Colonic mucosa (tissue), 4 donors: ENCODE measurements at places on chromosomes 2 and 18. TPM values are rescaled to one million over a fixed set of nuclear protein-coding genes. Genes with fewer than 3 reads are reported as not detected.

GRCh38 chr2:8565399-8566154, 116.3 kb upstream of the ID2 start:
- H3K36me3 ChIP-seq: no peaks in the 10 kb centered on the region
- no peaks in the 10 kb centered on the region for H3K27me3 ChIP-seq
- no peak overlapping the region for H3K4me3 ChIP-seq
- DNase-seq: no peak
- no peak overlapping the region for H3K27ac ChIP-seq
- no peaks in the 10 kb centered on the region for H3K4me1 ChIP-seq

DNA sequence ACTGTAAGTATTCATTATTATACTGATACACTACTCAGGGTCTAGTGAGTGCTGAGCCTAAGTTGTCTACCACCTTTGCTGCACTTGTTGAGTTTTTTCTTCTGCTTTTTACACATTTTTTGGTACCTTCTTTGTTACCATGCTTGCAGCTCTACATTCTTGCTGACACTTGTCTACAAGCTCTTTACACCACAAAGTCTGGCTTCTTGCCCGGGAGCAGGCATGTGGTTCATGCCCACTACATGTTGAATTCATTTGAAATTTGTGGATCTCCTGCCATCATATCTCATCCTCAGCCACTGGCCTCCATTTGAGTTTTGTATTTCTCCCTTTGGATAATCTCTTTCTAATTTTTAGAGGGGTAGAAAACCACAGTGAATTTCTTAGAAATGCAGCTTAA, 29.9 kb downstream of the IL18R1 start:
- no peak overlapping the region for H3K4me3 ChIP-seq
- no peaks in the 10 kb centered on the region for H3K36me3 ChIP-seq
- H3K27me3 ChIP-seq: no peaks in the 10 kb centered on the region
- H3K4me1 ChIP-seq: no peaks in the 10 kb centered on the region
- no peak overlapping the region for H3K27ac ChIP-seq

Gene MC5R
- not detected for total RNA-seq

Gene AQP4
- total RNA-seq: 0.16 TPM

- DNase-seq: no peak
- no peaks in the 10 kb centered on the region for H3K36me3 ChIP-seq
- H3K4me1 ChIP-seq: no peaks in the 10 kb centered on the region
- no peaks in the 10 kb centered on the region for H3K27me3 ChIP-seq
These were observed 135.6 kb downstream of the RBMS1 start for GRCh38 chr2:160358046-160358445.

GRCh38 chr2:10289891-10290290, 12.8 kb upstream of the HPCAL1 start:
- no peak overlapping the region for H3K4me3 ChIP-seq
- H3K36me3 ChIP-seq: no peaks in the 10 kb centered on the region
- H3K27ac ChIP-seq: no peak overlapping the region

DNA sequence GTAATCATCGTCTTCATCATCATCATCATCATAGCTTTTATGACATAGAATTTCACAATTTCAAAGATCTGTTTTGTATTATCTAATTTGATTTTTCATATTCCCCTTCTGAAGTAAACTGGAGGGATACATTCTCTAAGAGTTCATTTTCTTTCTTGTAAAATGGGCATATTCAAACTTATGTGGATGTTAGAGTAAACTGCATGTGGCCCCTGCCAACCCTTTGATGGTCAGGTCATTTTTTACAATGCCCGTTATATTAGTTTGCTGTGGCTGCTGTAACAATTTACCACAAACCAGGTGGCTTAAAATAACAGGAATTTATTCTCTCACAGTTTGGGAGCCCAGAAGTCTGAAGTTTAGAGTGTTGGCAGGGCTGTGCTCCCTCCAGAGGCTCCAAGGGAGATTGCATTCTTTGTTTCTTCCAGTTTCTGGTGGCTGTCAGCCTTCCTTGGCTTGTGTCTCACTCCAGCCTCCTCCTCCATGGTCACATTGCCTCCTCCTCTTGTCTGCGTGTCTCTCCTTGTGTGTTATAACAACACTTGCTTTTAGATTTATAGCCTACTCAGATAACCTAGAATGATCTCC, 127.5 kb upstream of the MMADHC start:
- H3K36me3 ChIP-seq: no peaks in the 10 kb centered on the region
- no peak overlapping the region for H3K4me3 ChIP-seq
- no peak for DNase-seq
- no peaks in the 10 kb centered on the region for H3K27me3 ChIP-seq
- no peaks in the 10 kb centered on the region for H3K4me1 ChIP-seq

GRCh38 chr2:66427300-66427699, 7.6 kb upstream of the MEIS1 start:
- no peaks in the 10 kb centered on the region for H3K4me1 ChIP-seq
- no peaks in the 10 kb centered on the region for H3K36me3 ChIP-seq
- H3K27me3 ChIP-seq: peaks cover 27% of the 10 kb centered on the region
- no peak overlapping the region for H3K4me3 ChIP-seq
- no peak for DNase-seq

GRCh38 chr2:54503192-54503591, 47.1 kb downstream of the SPTBN1 start:
- H3K27ac ChIP-seq: no peak overlapping the region
- H3K4me1 ChIP-seq: peaks cover 6% of the 10 kb centered on the region
- H3K27me3 ChIP-seq: no peaks in the 10 kb centered on the region
- H3K36me3 ChIP-seq: no peaks in the 10 kb centered on the region
- peak; percentile 30 for DNase-seq
- no peak overlapping the region for H3K4me3 ChIP-seq

DNA sequence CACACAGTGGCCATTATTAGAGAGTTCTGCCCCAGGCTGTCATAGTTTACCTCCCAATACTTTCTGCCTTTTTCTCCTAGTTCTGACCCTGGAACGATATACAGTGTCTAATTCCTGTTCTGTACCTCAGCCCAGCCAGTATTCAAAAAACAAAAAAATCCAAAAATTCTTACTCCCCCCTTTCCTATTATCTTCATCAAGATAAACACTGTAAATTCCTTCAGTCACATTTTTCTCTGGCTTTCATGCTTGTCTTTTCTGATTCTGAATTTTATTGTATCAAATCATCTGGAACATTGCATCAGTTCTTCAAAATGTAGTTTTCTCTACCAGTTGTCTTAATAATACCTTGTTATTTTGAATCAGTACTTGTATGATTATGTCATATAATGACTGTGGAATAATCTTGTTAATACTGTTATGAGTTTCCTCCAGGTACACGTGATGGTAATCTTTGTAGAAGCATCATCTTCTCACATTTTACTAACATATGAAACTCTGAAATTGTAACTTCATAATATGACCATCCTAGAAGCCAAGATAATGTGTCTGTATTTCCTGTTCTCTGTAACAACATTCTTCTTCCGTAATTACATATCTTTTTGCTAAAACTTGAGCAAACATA, 79.0 kb upstream of the NOSTRIN start:
- DNase-seq: no peak
- no peaks in the 10 kb centered on the region for H3K27me3 ChIP-seq
- H3K36me3 ChIP-seq: no peaks in the 10 kb centered on the region
- H3K4me1 ChIP-seq: no peaks in the 10 kb centered on the region
- no peak overlapping the region for H3K27ac ChIP-seq
- no peak overlapping the region for H3K4me3 ChIP-seq

- peak; percentile 29 for DNase-seq
- H3K27ac ChIP-seq: no peak overlapping the region
- no peaks in the 10 kb centered on the region for H3K36me3 ChIP-seq
These were observed 517.0 kb downstream of the PTPRM start for GRCh38 chr18:8084160-8084559.

Gene EFHD1
- total RNA-seq: 1.4 TPM

DNA sequence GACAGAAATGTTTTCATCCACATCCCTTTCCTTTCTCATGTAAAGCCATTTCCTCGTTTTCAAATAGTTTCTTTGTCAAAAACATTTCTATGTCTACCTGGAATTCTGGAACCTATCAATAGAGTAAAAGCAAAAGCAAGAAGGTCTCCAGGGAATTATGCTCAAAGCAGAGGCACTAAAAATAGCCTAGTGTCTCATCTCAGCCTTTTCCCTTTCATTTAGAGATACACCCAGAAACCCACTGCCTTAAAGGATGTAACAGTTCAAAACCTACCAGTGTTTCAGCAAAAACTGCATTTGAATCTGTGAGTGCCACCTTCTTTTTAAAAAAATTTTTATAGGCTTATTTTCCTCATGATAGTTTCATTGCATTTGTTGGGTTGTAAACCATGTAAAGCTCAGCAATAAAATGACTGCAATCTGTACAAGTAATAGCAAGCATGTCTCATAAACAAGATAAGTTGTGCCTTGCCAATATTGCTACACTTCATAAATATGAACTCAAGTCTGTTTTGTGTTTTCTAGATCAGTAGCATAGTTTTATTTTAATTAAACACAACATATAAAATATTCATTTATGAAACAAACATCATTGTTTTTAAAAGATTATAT, 927.3 kb upstream of the ACVR2A start:
- no peak overlapping the region for H3K4me3 ChIP-seq
- no peaks in the 10 kb centered on the region for H3K27me3 ChIP-seq
- DNase-seq: no peak
- no peaks in the 10 kb centered on the region for H3K36me3 ChIP-seq
- peaks cover 5% of the 10 kb centered on the region for H3K4me1 ChIP-seq
- no peak overlapping the region for H3K27ac ChIP-seq

Gene CTAGE1
- not detected for total RNA-seq

GRCh38 chr2:223652902-223653301, 50.7 kb upstream of the SCG2 start:
- H3K4me1 ChIP-seq: no peaks in the 10 kb centered on the region
- no peaks in the 10 kb centered on the region for H3K27me3 ChIP-seq
- no peak overlapping the region for H3K27ac ChIP-seq
- DNase-seq: no peak
- H3K36me3 ChIP-seq: no peaks in the 10 kb centered on the region

Gene CACNB4
- total RNA-seq: 0.44 TPM
